ENCODE measurements at places on chromosomes 11 and 22.

DNA sequence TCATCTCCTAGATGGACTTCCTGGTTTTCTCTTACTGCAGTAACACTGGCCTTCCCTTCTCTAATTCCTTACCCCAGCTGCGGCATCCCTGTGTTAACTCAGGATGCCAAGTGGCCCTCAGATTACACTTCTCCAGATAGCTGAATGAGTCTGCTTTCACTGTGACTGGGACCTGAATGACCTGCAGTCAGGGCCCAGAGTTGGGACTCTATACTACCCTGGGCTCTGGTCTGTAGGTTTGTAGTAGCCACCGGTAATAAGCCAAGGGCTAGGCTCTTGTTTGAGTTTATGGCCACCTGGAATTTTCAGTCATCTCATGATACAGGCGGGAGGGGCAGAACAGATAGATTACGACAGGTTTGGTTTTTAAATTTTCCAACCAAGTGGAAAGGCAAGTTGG, 24.1 kb downstream of the TUB start:
- DNase-seq = no peak

DNA sequence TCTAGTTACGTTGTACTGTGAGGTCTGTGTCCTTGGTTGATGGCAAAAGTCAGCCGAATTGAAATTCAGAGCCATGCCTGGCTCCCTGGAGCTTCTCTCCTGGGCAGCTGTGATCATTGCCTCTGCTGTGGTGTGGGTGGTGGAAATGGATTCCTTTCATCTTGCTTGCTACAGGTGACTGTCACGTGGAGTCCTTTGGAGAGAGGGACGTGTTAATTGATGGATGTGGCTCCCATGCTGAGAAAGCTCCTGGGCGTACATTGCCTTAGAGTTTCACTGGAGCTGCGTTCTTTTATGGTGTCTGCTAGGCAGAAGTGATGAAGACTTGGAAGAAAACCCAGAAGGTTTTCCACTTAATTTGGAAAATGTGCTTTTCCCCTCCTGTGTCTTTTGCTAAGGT, 41.9 kb upstream of the PPP6R3 start:
- no peak for DNase-seq

- no peak for DNase-seq
Measured at GRCh38 chr22:48004038-48004437, 1241.6 kb downstream of the TBC1D22A start.

GRCh38 chr11:9664276-9665171, 647 bp downstream of the SWAP70 start:
- DNase-seq = no peak

DNA sequence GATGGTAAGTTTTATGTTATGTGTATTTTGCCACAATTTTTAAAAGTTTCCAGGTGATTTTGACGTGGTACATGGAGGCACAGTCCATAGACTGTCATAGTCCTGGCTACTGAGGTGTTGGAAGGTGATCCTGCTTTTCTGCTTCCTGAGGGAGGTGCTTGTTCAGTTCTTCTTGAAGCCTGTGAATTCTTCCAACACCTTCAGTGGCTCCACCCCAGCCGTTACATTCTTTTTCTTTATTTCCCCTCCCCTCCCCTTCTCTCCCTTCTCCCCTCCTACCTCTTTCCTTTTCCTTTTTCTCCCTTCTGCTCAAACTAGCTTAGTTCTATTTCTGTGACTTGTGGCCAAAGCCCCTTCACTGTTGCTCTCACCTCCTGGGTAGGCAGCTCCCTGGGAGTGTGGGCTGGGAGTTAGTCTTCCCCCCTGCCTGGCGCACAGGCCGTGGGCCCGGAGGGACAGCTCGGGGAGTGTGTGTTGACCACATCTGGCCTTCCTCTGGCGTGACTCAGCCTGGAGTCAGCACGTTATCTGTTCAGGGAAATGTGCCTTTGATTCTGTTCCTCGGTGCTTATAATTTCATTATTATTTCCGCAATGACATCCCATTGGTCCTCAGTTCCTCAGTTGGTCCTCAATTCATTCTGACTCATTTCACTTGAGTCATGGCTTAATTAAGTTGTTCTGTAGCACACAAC, 566.2 kb downstream of the TBC1D22A start:
- DNase-seq = no peak

DNA sequence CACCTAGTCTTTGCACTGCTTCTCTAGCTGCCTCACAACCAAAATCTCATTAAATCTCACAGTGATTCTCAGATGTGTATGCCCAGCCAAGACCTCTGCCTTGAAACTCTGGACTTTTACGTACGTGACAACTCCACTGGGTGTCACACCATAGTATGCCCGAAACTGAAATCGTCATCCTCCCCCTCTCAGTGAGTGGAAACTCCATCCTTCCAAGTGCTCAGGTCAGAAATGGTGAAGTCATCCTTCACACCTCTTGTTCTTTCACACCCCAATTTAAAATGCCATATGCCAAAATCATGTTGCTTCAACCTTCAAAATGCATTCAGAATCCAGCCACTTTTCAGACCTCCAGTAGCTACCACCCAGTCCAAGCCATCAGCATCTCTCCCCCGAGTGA, 42.5 kb downstream of the SFI1 start:
- no peak for DNase-seq

DNA sequence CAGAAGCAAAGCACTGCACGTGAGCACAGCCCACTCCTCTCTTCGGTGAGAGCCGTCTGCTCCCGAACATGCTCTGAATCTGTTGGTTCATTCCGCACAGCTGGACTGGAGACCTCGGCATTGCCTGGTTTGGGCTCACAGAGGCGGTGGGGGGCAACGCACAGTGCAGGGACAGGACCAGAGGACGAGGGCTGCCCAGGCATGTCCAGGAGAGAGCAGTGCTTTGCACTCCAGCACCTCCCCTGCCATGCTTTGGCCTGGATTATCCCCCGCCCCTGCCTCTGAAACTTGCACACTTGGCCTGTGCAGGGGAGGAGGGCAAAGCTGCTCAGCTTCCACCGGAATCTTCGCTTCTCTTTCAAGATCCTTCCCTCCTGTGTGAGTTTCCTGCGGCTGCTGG, 536.5 kb downstream of the BRD1 start:
- no peak for DNase-seq

GRCh38 chr11:59164028-59164427, 7.9 kb upstream of the DTX4 start:
- DNase-seq = no peak

DNA sequence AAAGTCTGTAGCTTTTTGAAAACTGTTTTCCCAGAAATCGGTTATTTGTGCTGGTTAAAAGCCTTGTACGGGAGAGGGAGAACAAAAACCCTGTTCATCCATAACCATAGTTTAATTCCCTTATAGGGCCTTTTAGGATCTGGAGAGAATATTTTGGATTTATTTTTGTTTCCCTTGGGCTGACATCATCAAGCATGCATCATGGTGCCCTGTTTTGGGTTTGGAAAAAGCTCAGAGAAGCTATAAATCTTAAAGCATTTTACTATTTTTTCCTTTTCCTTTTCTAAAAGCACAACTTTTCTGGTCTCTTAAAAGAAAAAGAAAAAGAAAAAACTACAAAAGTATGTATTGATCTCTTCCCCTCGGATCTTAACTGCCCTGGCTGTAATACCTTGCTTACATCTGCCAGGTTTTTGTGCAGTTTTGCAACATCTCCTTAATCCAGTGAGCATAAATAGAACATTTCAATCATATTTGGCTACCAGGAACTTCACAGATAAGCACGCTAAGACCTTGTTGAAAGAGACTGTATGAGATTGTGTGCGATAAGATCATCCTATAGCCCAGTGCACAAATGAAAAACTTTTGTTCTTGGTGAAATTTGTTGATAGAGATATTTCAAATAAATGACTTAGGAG, 88.0 kb downstream of the ZBTB16 start:
- no peak for DNase-seq

- DNase-seq = no peak
Measured at GRCh38 chr11:130223291-130223971, 63.8 kb downstream of the ST14 start.

DNA sequence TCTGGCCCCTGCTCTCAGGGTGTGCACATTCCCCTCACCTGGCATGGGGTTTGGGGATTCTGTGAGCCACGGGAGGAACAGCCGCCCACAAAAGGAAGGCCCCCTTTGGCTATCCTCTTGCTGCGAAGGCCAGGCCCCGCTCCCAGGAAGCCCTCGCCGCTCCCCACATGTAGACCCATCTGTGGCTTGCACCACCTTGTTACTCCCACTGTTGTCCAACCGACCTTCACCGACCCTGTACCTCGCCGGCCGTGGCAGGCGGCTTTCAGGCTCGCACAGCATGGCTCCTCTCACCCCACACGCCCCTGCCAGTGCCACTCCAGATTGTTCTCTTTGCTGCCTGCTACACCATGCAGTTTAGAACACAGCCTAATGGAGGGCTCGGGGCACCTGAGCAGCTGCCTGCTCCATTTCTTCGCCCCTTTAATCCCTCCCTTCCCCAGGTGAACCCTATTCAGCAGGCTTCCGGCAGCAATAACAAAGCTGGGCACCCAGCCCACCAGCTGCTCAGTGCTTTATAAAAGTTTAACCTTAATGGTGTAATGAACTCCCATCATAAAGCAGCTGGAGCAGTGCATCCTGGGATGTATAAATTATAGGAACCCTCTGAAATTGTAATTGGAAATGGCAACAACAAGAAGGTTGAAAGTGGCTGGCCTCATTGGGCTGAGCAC, 10.7 kb downstream of the DAGLA start:
- DNase-seq = no peak

DNA sequence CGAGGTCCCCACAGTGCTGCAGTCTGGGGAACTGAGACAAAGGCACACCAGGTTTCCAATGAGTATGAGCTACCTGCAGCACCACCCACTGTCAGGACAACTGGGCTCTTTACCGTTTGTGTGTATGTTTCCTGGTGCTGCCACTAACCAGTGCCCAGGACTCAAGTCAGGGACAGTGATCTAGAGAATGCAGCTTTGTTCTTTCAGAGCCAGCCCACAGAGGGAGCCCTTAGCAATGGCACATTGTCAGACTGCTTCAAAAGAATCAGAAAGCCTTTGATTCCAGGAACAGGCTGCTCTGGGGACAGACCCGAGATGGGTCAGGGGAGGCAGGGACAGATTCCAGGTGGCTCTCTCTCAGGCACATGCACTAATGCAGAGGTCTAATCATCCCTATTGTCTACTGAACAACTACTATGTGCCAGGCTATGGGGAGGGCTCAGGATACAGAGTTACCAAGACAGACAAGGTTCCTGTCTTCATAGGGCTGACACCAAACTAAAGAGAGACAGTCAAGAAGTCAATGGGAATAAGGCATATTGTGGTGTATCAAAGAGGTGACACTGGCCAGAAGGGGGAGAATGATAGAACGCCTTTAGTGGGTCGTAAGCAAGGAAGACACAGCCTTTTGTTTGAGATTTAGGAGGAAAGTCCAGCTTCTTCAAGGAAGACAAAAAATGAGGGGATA, 103.7 kb downstream of the VPREB1 start:
- DNase-seq = no peak
